Stimulated activated CD8-positive, alpha-beta memory T cell treated with anti-CD3 and anti-CD28 coated beads, Interleukin-7, amount 100 ng/mL, for 4 hours (primary cell): ENCODE measurements at places on chromosomes 13 and 19.

DNA sequence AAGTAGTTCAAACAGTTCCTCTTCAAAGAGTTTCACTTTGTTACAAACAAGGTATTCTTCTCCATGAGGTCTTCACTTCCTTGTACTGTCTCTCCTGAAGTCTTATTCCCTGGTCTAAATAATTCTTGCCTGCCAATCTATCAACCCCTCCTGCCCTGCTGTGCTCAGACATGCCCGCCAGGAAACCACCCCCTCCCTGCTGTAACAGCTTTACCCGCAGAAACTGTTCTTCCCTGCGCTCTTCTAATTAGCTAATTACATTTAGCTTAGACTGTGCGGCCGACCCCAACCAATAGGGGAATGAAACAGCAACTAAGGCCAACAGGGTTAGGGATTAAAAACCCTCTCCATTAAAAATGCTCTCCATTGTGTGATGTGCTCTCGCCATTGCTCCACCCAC is 46.7 kb downstream of the ZNF846 start:
- no peak for DNase-seq

- DNase-seq = no peak
Observed at GRCh38 chr19:36060430-36060829, 5.7 kb downstream of the WDR62 start.

DNA sequence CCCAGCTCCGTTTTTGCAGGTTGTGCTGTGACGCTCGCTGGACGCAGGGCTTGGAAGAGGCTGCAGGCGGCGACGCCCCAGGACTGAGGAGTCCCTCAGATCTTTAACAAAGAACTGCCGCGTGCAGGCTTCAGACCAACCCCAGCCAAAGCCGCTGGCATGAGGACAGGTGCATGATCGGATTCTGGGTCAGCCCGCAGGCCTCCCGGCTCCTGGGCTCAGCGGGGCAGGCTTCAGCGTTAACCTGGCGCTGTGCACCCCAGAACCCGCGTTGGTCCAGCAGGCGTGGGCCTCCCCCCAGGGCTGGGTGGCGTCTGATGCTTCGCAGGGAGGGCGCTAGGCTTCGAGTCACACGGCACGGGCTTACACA is 920 bp upstream of the TIMM13 start:
- no peak for DNase-seq

- DNase-seq = no peak
Observed at GRCh38 chr19:50546527-50547221, 21.6 kb downstream of the LRRC4B start.

- DNase-seq = no peak
Observed at GRCh38 chr19:35752746-35753350, 4.0 kb downstream of the HSPB6 start.

DNA sequence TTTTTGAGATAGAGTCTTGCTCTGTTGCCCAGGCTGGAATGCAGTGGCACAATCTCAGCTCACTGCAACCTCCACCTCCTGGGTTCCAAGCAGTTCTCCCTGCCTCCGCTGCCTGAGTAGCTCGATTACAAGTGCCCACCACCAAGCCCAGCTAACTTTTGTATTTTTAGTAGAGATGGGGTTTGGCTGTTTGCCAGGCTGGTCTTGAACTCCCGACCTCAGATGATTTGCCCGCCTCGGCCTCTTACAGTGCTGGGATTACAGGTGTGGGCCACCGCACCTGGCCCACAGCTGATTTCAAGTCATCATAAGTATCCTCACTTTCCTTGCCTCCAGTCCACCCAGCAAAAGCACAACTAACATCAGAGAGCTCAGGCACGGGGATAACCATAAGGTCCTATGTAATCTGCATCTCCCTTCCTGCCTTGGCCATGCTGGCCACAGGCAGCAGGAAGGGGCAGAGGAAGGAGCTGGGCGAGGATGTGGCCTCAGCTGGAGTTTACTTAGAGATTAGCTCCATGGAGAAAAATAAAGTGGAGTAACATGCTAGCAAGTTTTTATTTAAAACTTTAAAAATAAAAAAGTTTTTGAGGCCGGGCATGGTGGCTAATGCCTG is 22.9 kb upstream of the ADGRE1 start:
- no peak for DNase-seq

DNA sequence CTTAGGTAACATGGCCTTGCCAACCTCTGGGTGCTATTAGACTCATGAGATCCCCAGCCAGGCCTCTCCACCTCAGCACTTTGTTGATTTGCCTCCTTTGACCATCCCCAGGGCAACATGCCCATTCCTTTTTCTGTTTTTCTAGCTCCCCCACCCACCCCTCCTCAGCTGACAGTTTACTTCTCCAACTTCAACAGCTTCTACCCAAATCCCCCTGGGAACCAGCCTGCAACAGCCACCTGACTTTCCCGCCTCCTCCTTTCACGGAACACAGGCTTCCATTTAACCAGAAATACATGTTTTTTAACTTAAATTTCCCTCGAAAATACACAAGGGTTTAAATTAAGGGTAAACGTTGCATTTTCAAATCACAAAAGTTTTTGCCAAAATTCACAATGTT is 117.3 kb downstream of the DLEU7 start:
- DNase-seq = no peak

DNA sequence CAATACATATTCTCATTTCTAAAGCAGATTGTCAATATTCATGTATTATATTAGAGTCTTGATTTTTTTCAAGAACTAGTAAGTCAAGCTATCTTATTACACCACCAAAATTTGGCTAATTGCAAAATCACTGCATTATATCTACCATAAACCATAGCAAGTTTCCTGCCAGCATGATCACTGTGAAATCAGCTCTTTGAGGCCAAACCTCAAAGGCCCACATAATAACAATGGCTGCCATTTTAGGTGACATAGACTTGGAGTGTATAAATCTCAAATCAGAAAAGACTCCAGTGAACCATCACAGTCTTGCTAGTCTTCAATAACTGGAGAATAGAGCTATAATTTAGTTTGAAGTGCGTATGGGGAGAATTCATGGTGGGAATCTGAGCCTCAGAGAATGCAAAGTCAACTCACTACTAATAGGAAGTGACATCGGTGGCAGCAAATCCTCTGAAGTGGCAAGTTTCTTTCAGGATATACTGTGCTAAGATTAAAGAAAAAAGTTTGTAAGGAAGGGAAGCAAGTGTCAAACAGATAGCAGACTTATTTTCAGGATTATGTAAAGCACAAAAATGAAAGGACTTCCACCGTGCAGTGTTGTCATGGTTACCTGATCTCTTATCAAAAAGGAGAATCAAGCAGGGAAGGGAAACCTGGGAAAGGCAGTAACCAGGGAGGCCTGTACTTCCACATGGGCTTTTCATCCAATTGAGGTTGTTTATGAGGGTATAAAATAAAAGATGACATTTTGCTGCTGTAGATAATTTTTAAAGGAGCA is 117.4 kb upstream of the FNDC3A start:
- no peak for DNase-seq

- no peak for DNase-seq
Observed at GRCh38 chr13:67841071-67841470, 610.9 kb upstream of the PCDH9 start.

DNA sequence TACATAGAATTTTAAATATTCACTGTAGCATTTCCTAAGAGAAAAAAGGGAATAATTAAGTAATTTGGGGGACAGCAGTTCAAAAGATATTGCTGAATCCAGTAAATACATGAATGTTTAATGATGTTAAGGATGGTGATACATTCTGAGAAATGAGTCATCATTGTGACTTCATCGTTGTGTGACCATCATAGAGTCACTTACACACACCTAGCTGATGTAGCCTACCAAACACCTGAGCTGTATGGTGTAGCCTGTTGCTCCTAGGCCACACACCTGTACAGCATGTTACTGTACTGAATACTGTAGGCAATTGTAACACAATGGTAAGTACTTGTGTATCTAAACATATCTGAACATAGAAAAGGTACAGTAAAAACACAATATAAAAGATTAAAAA is 34.8 kb downstream of the ATP7B start:
- DNase-seq = no peak

GRCh38 chr19:8526345-8527091 is 12.6 kb upstream of the ZNF414 start:
- DNase-seq = no peak

DNA sequence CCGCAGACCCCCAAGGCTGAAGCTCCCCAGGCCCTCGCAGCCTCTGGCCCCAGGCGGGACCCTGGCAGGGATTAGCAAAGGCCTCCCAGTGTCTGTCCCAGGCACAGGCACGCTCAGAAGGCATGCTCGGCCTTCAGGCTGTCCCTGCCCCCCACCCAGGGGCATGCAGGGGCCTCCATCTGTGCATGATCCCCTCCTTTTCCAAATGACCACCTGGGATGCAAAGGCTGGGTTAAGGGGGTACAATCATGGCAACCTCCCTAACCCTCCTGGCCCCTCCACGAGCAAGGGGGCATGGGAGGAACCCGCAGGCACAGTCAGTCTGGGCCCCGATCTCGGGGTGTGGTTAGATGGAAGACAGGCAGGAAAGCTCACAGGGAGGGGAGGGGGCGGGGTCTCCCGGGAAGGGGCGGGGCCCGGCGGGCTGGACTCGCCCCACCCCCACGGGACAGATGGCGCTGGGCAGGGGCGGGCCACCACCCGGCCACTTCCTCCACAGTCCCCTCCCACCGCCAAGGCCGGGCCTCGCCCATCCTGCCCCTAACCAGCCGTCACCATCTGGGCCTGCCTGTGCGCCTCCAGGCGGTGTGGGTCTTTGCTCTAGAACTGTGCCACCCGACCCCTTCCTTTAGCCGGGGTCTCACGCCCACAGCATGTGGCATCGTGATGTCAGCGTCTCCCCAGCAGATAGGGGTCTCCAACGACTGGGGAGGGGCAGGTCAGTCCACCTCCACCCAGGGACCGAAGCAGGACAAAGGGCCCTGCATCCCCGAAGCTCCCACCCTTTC is 7.0 kb upstream of the REXO1 start:
- DNase-seq = peak; percentile 43

DNA sequence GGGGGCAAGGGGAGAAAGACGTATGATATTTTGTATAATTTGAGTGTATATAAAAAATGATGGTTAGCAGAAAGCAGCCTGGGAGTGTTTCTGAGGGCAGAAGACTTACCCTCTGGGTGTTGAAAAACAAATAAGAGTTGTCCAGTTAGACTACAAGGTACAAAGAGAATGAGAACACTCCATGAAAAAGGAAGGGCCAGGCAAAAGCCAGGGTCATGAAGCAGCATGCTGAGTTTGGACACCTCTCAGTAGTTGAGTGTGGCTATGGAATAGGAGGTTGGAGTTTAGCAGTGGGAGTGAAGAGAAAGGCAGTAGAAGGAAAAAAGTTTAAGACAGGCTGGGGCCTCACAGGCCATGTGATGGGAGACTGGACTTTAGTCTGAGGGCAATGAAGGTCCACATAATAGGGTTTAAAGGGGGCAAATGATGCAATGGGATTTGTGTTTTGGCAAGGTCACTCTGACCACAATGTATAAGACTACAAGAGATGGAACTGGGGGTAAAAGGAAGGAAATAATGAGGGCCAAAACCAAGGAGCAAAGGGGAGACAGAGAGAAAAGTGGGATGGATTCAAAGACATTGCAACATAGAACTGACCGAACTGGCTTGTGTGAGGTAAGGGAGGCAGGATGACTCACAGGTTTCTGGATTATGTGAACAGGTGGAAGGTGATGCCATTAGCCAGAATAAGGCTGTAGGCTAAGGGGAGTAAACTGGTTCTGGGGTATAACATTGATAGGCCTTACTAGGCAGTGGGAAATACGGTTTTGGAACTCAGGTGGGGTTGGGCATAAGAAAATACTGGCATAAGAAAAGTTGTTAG is 76.6 kb downstream of the SERP2 start:
- no peak for DNase-seq

DNA sequence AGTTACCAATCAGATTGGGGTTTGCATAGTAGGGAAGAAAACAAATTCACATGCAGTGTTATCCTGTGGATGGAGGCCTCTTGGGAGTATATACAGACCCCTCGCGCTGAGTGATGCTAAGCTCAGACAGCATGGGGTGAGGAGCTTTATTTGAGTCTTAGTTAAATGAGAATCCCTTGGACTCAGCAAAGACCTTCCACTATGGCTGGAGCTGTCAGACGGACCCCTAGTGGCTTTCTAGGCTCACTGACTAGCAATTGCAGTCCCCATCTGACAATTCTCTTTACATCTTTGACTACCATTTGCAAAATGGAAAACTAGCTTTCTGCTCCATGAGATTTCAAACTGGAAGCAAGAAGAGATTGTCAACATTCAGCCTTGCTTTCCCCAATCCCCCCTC is 90.4 kb downstream of the STOML3 start:
- no peak for DNase-seq

GRCh38 chr19:43778651-43779050 is 2.1 kb downstream of the KCNN4 start:
- DNase-seq = no peak

- DNase-seq = peak; percentile 12
Observed at GRCh38 chr19:34662919-34663318, 14.0 kb downstream of the SCGB2B2 start.

GRCh38 chr13:30107121-30107520 is 200.2 kb downstream of the KATNAL1 start:
- DNase-seq = no peak

- no peak for DNase-seq
Observed at GRCh38 chr13:52827839-52828238, 20.6 kb downstream of the PCDH8 start.

GRCh38 chr19:10052602-10053360 is 33.3 kb upstream of the SHFL start:
- DNase-seq = no peak

DNA sequence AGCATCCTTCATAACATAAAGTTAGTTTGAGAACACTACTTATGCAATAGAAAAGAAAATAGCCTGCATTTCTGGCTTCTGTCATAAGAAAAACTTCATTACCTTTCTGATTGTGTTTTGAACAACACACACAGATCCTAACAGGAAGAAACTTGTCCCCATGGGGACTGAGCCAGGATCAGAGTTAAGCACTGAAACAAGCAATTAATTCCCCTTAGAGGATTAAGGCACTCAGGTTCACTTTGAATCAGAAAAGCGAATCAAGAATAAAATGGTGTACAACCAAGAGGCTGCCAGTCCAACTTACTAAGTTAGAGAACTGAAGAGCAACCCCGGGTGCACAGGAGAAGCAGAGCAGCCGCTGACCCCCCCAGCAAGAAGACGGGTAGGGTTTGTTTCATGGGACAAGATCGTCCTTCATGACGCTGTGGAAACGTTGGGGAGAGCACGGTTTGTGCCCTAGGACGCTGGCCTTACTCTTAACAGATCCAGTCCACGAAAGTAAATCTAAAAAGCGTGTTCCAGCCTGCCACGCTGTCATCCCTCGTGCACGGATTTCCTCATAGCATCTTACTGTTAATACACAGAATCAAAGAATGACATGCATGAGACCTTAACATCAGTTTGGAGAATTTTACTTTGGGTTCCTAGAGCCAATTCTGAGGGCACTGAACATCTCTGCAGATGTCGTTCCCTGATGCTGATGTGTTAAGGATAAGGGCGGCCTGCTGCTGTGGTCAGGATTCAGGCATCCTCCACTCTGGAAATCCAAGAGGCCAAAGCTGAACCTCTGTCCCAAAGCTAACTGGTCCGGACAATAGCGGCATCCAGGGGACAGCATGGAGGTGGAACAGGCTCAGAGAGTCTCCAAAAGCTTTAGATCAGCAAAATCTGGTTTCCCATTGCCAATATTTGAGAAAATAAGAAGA is 46.4 kb downstream of the GGACT start:
- DNase-seq = no peak
